ENCODE measurements at places on chromosomes 13 and 19. TPM values are rescaled to one million over a fixed set of nuclear protein-coding genes. Genes with fewer than 3 reads are reported as not detected.

GRCh38 chr13:59178344-59178743 is 985.4 kb downstream of the DIAPH3 start:
- DNase-seq: no peak

DNA sequence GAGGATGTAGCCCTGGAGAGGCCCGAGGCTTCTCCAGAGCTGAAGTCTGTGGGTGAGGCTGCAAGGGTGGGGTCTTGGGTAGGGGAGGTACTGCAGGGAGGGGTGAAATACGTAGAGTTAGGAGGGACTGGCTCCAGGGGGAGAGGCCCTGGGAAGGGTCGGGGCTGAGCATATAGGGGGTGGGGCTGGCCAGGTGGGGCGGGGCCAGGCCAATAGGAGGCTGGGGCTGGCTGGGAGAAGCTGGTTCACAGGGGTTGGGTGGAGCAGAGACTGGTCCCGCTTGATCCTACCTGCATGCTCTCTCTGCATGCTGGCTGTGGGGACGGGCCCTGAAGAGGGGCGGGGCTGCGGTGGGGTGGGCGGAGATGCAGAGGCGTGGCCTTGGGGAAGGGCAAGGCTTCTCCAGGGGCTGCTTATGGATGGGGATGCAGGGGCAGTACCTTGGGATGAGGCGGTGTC is 51.9 kb downstream of the CELF5 start:
- no peak for DNase-seq

The DHDH gene
- total RNA-seq: not detected

- no peak for DNase-seq
These were observed 221.9 kb downstream of the TSHZ3 start for GRCh38 chr19:31127134-31127967.

GRCh38 chr19:49437231-49437630 is 4.1 kb downstream of the SLC17A7 start:
- no peak for DNase-seq

The CD22 gene
- 2.4 TPM for total RNA-seq

The ZNF582 gene
- 7.9 TPM for total RNA-seq

The HRC gene
- total RNA-seq: 13.1 TPM

DNA sequence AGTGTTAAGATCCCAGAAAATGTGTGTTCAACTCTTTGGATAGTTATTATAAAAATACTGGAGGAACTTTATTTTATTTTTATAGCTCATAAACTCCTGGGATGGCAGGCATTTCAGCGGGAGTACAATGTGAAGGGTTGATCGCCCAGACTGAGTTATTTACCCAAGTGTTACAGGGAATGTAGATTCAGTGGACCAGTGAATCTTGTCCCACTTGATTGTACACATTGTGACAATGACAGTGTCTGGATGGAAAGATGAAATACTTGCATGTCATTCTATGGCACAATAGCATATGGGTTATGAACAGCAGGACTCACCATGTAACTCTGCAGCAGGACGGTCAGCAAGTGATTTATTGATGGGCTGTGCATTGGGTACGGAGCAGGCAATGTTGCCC is 20.3 kb downstream of the OLFM4 start:
- no peak for DNase-seq

DNA sequence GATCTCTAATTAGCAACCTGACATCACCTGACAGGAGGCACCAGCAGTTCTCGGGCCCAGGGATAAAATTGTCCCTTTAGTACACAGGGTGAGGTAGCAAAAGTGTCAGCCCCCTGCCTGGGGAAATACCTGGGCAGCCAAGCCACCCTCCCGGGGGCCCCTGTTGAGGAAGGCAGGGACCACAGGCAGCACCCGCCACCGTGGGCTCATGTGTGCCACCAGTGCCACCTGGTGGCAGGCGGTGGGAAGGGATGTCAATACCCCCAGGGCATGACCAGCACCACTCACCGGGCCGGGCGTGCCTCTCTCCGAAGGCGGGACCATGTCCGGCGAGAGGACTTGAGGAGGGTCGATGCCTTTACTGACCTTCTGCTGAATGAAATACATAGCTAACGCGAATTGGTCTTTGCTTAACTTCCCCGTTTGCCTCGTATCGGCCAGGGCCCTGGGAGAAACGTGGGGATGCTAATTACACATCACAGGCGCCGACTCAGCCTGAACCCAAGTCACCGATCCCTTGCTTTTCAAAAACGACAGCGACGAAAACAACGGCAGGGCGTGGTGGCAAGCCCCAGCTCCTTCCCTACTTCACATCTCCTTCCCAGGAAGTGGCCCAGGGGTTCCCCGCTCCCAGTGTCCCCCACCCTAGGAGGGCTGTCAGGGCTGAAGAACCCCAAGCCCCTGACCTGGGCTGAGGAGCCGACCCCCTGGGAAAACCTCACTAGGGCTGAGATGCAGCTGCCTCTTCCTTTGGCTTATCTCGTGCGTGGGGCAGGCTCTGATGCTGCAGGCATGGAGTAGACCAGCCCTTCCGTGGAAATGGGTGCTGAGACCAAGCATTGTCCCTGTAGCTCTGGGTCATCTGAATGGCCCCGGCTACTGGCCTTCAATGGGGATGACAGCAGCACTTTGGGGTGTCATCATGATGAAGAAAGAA is 53.8 kb downstream of the EPS15L1 start:
- peak; percentile 62 for DNase-seq

DNA sequence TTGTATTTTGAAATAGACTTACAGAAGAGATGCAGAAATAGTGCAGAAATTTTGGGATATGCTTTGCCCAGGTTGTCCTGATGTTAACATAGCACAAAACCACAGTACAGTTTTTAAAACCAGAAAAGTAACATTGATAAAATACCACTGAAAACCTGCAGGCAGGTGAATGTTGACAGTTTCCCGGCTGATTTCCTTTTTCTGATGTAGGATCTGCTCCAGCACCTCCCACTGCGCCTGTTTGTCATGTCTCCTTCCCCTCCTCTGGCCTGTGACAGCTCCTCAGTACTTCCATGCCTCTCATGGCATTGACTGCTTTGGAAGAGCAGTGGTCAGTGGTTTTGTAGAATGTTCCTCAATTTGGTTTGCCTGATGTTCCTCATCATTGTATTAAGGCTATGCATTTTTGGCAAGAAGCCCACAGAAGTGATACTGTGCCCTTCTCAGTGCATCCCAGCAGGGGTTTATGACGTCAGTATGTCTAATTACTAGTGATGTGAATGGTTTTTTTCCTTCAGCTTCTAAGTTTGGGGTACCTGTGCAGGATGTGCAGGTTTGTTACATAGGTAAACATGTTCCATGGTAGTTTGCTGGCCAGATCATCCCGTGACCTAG is 31.0 kb downstream of the TDRD12 start:
- no peak for DNase-seq

The ZNF154 gene
- total RNA-seq: 4.4 TPM

- DNase-seq: no peak
These were observed 862.6 kb upstream of the PCDH20 start for GRCh38 chr13:62278271-62278670.

DNA sequence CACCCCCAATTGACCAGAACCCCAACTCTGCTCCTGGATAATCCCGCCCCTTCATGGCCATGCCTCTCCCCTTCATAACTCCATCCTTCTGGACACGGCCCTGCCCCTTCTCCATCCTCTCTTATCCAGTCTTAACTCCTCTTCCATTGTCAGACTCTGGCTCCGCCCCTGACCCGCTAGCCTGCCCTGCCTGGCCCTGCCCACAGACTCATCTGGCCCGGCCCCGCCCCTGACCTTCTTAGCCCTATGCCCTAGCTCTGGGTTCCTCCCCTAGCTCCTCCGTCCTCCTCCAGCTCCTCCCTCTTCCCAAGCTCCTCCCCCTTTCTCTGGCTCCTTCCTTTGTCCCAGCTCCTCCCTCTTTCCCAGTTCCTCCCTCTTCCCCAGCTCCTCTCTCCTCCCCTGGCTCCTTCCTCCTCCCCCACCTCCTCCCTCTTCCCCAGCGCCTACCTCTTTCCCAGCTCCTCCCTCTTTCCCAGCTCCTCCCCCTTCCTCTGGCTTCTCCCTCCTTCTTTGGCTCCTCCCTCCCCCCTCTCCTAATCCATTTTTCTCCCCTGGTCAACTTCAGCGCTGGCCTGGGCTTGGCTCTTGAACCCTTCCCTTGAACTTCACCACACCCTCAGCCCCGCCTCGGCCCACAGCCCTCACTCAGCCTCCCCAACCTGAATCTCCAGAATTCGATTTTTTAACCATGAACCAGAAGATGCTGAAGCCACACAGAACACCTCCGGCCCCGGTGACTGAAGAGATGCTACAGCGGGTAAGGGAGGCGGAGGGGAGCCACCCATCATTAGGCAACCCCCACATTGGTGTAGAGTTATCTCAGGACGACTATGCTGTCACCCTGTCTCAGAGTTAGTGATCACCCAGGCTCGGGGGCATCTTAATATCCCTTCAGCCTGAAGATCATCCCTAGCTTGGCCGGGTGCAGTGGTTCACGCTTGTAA is 9.2 kb upstream of the ZNF358 start:
- no peak for DNase-seq

GRCh38 chr13:94346261-94347019 is 133.0 kb downstream of the DCT start:
- no peak for DNase-seq

The AMER2 gene
- total RNA-seq: not detected

DNA sequence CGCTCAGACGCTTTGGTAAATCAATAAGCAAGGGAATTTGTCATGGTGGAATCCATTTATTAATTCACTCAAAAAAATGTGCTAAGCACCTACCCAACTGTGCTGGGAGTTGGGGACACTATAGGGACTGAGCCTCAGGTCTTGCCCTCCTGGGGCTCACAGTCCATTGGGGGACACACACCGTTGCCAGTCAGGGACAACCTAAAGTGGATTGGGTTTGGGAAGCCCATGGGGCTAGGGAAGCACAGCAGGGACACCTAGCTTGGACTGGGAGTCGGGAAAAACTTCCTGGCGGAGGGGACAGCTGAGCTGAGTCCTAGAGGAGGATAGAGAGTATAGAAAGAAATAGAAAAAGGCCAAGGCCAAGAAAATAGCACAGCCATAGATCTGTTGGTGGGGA is 8.5 kb downstream of the FOSB start:
- DNase-seq: no peak

DNA sequence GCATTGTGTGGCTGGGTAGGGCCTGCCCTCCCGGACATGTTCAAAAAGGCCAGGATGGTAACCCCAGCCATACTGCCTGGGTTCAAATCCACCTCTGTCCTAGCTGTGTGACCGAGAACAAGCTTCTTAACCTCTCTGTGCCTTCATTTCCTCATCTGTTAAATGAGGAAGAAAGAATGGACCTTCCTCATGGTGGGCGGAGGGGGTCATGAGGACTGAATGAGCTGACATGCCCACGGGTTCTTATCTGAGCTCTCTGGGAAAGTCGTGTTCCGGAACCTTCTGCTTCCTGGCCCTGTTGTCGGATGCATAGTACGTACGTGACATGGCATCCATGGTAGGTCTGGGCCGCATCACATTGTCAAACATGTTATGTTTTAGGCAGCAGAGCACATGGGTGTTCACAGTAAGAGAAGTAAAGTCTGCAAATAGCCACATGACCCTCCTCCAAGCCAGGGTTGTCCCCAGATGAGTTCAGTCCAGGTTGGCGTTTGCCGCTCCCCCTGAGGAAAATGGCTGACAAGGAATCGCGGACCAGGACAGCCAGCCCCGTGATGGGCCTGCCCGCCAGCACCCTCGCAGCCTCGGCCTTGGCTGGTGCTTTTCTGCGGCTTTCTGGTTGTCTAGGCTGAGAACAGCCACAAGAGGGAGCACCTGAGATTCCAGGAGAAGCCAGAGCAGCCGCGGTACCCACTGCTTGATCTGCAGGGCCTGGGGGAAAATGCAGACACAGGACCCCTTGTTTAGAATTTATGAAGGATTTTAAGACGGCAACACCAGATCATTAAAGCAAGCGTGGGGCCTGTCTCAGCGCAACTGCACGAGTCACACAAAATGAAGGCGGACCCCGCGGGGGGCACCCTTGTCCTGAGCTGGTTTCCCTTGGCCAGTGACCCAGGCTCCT is 2.4 kb upstream of the NTN5 start:
- peak; percentile 64 for DNase-seq

The KLK10 gene
- not detected for total RNA-seq

The PPFIA3 gene
- total RNA-seq: 11.2 TPM
